ENCODE measurements at places on chromosomes 11 and 22.
A peak's percentile ranks its signal among the peaks of the same experiment; 100 is the strongest.

GRCh38 chr22:37037669-37038068 is 13.9 kb upstream of the KCTD17 start:
- DNase-seq: no peak

GRCh38 chr11:1604181-1604580 is 4.1 kb downstream of the KRTAP5-3 start:
- DNase-seq: no peak

DNA sequence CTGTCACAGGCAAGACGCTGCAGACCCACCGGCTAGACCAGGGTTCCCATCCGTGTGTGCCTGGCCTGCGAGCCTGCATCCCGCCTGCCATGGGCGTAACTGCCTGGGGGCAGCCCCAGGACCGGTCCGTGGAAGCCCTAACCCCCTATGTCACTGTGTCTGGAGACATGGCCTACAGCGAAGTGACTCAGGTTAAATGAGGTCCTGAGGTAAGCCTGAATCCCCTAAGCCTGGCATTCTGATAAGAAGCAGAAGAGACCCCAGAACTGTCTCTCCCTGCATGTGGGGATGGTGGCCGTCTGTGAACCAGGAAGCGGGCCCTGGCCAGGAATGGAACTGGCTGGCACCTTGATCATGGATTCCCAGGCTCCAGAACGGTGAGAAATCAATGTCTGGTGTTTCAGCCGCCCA is 570.1 kb downstream of the BRD1 start:
- DNase-seq: no peak

DNA sequence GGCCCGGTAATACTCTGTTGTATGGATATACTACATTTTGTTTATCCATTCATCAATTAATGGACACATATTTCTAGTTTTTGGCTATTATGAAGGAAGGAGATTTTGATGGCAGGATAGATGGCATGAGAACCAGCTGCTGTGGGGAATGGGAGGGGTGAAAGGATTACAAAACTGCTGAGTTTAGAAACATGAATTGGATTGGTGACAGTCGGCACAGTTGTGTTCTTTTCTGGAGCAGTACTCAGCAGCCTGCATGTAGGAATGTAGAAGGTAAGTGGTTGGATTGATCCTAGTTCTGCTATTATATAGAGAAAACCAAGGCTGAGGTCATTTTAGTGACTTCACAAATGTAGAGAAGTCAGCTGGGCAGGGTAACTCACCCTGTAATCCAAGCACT is 7.1 kb downstream of the PAAF1 start:
- DNase-seq: no peak

DNA sequence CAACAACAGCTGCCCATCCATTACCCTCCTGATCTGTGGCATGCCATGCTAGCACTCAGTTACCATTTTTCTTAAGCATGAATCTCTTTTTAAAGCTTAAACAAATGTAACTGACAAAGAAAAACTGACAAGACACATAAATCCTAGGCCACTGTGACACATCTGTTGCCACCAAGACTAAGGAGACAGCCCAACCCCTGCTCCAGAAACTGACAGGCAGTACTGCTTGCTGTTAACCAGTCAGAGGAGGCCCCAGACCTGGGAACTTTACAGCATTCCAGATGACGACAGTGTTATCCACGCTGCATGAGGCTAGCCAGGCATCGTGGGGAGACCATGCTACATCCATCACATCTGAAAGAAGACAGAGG is 33.8 kb downstream of the HIRA start:
- DNase-seq: no peak

- no peak for DNase-seq
These were observed 5.0 kb downstream of the RPL3 start for GRCh38 chr22:39314251-39314971.

- peak; percentile 7 for DNase-seq
These were observed 827 bp downstream of the PHF21B start for GRCh38 chr22:45008751-45009605.

- DNase-seq: no peak
These were observed 5.2 kb downstream of the LMNTD2 start for GRCh38 chr11:555227-555779.

DNA sequence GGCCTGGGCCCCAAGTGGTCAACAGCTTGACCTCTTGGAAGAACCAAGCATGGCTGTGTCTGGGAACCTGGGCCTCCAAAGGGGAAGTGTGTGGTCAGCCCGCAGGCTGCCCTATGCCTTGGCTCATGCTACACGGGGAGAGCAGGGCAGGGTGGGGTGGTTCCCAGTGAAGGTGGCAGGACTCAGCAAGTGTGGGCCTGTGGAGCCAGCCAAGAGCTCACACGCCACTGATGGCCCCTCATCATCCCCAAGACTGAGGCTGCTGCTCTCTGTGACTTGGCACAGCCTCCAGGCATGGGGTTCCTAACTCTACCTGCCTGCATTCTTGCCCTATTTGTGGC is 15.9 kb upstream of the DGCR8 start:
- no peak for DNase-seq

GRCh38 chr22:23212061-23213021 is 32.0 kb downstream of the BCR start:
- no peak for DNase-seq

GRCh38 chr11:111347723-111348115 is 31.4 kb downstream of the POU2AF1 start:
- no peak for DNase-seq
